ENCODE measurements at places on chromosomes 16 and 17. TPM values are rescaled to one million over a fixed set of nuclear protein-coding genes. Genes with fewer than 3 reads are reported as not detected.

- no peak for ATAC-seq
Observed at GRCh38 chr17:45326626-45327025, 9.8 kb upstream of the MAP3K14 start.

DNA sequence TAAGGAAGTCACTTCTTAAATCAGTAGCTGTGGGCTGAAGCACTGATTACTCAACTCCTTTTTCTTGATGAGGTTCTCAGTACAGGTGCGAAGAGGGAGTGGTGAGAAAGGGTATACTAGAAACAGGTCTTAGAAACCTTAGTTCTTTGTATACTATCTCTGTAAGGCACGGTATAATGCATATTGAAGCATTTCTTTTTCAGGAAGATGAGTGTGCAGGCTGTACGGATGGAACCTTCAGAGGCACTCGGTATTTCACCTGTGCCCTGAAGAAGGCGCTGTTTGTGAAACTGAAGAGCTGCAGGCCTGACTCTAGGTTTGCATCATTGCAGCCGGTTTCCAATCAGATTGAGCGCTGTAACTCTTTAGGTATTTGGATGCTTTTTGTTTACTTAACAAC is 39.2 kb downstream of the CYLD start:
- peak; percentile 69 for ATAC-seq

Gene SMIM5
- 0.21 TPM for total RNA-seq

Gene VTN
- 0.43 TPM for total RNA-seq

- ATAC-seq = no peak
Observed at GRCh38 chr16:22284637-22285036, 12.6 kb upstream of the POLR3E start.

DNA sequence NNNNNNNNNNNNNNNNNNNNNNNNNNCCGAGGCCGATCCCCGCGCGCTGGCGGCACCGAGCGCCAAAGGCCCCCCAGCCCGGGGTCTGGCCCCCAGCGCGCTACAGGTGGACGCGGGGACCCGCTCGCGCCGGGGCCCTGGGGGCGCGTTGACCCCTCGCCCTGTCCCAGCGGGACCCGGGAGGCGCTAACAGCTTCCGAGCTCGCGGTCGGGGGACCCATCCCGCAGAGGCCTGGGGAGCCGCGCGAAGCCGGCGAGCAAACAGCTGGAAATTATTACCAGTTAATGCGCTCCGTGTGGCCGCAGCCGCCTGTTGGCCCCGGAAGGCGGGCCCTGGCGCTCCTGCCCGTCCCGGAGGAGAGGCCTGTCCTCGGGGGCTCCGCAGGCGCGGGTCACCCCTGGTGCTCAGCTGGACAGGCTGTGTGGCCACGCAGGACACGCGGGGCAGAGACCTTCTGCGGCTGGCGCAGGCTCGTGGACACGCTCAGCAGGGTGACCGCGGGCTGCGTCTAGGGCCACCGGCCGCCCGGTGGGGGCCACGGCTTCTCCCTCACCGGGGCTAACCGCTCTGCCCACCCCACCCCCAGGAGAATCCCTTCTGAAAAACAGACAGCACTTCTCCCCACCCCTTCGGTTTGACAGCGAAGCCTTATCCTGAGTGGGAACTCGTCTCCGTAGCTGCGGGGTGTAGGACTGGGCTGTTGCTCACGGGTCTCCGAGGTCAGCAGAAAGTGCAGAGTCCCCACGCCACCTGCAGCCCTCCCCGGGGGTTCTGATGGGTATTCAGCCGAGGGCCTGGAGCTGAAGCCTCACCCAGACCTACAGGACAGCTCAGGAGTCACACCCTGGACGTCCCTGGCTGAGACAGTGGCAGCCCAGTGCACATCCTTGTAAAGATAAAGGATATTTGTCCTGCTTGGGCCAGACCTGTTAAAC is 138.7 kb upstream of the RPH3AL start:
- ATAC-seq = peak; percentile 18

Gene GNG13
- not detected for total RNA-seq

GRCh38 chr17:18362698-18363100 is 651 bp downstream of the SHMT1 start:
- no peak for ATAC-seq

Gene CCL15
- not detected for total RNA-seq

- ATAC-seq = no peak
Observed at GRCh38 chr16:89261691-89262563, 44.4 kb downstream of the ZNF778 start.

GRCh38 chr17:38741461-38741860 is 6.7 kb downstream of the PCGF2 start:
- ATAC-seq = no peak

Gene CFAP97D1
- total RNA-seq = not detected

Gene OR3A3
- not detected for total RNA-seq

DNA sequence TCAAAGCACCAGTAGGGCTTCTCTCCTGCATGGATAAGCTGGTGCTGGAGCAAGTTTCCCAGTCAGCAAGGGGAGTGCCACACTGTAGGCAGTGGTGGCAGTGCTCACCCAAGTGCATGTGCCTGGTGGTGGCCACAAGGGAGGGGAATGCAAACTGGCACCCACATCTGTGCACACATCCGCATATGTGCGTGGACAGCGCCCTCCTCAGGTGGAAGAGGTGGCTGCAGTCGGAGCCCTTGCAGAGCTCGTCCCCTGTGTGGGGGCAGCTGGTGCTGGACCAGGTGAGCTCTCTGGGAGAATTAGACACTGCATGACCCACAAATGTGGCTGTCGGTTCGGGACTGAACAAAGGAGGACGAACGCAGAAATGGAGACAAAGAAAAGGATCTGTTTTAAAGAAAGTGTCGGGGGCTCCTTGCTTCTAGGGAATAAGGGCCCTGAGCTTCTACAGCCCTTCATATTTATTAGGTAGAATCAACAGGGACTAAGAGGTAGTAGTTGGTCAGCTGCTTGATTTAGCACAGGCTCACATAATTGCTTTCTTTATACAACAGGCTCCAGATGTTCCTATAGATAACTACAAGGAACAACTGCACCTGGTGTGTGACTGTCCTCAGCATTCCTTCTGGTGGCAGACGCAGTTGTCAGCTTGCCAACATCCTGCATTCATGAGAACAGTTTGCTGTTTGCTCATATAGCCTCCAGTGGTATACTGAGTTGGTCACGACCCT is 5.3 kb upstream of the ZNF689 start:
- peak; percentile 90 for ATAC-seq

Gene MYL4
- total RNA-seq = 0.30 TPM

DNA sequence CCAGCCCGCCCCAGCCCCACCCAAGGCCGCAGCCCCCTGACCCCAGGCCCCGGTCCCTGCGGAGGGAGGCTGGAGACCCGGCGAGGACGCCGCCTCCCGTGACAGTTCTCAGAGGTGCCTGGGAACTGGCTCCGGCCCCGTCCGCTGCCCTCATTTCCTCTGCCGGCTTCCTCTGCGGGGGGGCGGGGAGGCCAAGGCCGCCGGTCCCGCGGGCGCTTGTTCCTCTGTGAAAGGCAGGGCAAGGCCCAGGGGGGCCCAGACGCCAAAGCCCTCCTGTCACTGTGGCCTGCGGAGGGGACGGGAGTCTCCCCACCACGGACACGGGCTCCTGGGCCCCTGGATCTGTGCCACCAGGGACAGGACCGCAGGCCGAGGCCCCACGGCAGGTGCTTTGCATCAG is 5.0 kb upstream of the PVALEF start:
- peak; percentile 56 for ATAC-seq

Gene SCIMP
- not detected for total RNA-seq

Gene TEDC2
- 19.7 TPM for total RNA-seq

DNA sequence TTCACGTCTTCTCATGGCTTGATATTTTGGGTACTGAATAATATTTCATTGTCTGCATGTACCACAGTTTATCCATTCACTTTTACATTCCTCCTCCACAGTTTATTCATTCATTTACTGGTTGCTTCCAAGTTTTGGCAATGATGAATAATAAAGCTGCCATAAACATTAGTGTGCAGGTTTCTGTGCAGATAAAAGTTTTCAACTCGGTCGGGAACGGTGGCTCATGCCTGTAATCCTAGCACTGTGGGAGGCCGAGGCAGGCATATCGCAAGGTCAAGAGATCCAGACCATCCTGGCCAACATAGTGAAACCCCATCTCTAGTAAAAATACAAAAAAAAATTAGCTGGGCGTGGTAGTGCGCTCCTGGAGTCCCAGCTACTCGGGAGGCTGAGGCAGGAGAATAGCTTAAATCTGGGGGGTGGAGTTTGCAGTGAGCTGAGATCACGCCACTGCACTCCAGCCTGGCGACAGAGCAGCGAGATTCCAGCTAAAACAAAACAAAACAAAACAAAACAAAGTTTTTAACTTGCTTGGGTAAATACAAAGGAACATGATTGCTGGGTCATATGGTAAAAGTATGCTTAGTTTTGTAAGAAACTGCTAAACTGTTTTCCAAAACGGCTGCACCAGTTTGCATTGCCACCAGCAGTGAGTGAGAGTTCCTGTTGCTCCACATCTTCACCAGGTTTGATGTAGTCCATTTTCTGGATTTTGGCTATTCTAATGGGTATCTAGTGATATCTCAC is 89.5 kb downstream of the WWP2 start:
- no peak for ATAC-seq

Gene MFAP4
- not detected for total RNA-seq

Gene P2RX5
- 22.0 TPM for total RNA-seq

DNA sequence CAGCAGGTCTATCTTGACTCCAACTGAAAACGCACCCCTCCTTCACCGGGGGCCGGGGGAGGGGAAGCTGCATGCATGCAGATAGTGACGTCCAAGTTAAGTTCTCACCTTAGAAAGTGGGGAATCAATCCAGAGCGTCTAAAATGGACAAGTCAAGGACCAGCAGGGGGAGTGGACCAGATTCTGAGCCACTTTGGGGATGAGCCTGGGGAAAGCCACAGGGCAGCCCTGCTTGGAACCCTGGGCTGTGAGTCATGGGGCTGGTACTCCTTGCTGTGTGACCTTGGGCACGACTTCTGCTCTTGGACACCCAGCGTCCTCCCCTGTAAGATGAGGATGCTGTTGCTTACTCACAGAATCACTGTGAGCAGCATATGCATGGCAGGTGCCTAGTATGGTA is 9.1 kb downstream of the TNFRSF13B start:
- ATAC-seq = peak; percentile 21

DNA sequence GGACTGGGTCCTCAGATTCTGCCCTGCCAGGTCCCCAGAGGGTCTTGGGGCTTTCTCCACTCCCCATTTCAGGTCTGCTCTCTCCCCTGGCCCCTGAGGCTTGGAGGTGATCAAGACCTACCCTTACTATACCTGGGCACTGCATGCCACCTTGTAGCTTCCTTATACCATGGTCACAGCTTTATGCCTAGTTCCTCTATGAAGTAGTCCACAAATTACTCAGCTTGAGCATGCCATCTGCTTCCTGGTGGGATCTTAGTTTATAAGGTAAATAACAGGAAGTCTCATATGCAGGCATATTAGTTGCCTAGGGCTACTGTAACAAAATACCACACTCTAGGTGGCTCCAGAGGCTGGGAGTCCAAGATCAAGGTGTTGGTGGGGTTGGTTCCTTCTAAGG is 11.0 kb upstream of the PMFBP1 start:
- ATAC-seq = no peak

DNA sequence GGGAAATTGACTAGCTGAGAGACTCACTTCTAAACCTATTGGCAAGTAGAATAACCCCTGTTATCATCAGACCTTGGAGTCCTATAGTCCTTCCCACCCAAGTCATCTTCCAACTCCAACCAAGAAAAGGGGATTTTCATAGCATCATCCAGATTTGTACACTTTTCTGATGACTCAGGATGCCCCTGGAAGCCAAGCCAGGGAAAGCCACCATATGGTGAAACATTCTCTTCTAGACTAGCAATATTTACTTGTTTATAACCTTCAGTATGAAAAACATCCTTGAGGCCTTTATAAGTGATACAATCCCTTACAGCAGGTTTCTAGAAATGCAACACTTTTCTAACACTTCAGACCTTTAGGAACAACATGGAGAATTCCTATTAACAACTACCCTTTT is 618.8 kb upstream of the CDH11 start:
- no peak for ATAC-seq

DNA sequence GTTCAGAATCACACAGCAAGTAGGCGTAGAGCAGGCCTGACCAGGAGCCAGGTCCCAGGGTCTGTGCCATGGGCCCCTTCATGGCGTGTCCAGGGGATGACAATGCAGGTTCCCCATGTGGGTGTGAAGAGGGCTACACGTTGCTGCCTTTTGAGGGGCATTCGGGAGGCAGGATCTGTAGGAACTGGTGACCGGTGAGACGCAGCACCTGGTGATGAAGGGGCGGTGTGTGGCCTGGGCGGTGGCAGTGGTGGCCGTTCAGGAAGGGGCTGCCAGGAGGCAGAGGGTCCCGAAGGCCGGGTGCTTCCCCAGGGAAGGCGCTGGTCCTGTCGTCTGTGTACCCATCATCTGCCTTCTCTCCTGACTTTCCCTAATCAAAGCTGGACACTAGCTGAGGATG is 34.6 kb downstream of the ZNF750 start:
- no peak for ATAC-seq

GRCh38 chr16:81350306-81350615 is 35.5 kb downstream of the GAN start:
- no peak for ATAC-seq

Gene SYT17
- not detected for total RNA-seq

- ATAC-seq = no peak
Observed at GRCh38 chr17:67008101-67008500, 36.3 kb upstream of the CACNG1 start.

Gene C1QTNF8
- total RNA-seq = not detected

DNA sequence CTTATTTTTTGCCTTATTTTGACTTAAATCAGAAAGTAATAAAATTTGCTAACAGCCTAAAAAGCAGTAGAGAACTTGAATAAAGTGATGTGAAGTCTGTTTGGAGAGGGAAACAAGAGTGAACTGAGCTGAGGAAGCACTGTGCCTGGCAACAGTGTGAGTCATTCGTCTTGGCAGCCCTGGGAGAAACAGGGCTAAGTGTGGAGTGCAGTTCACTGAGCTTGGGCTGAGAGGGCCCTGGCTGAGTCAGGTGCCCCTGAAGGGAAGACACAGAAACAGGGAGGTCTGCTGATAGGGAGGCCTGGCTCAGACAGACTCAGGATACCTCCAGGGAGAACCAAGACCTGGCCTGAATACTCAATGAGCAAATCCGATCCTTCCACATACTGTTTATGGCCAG is 132.1 kb downstream of the HS3ST4 start:
- no peak for ATAC-seq

Gene TP53TG3C
- not detected for total RNA-seq

- no peak for ATAC-seq
Observed at GRCh38 chr16:84953190-84953746, 58.1 kb downstream of the ZDHHC7 start.

Gene TNFRSF13B
- total RNA-seq = not detected

Gene KCTD11
- 96.8 TPM for total RNA-seq

Gene ITGAE
- 43.2 TPM for total RNA-seq

Gene ATF7IP2
- total RNA-seq = 25.8 TPM

GRCh38 chr17:41527063-41528023 is 765 bp downstream of the KRT19 start:
- ATAC-seq = no peak

Gene ZG16
- not detected for total RNA-seq

Gene PRKCB
- 76.0 TPM for total RNA-seq

GRCh38 chr17:73782641-73783381 is 138.6 kb upstream of the SDK2 start:
- no peak for ATAC-seq

DNA sequence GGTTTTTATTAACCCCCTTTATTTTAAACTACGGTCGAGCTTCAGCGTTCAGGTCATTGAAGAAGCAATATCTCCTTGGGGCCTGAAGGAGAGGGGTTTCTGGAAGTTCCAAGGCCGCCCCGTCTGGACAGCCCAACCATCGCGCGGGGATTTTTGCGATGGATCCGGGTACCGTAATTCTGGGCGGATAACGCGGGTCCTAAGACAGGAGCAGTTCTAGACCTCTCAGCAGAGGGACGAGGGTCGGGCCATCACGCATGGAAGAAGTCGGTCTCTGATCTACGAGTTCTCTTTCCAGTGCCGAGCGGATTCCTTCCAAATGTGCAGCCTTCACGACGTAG is 3.6 kb downstream of the BORCS6 start:
- no peak for ATAC-seq

Gene ADAD2
- total RNA-seq = not detected

Gene KRTAP3-1
- not detected for total RNA-seq

All from activated T-helper 17 cell treated with anti-CD3 and anti-CD28 coated beads, Interleukin-2, amount 50 U/mL, for 72 hours (primary cell).